ENCODE measurements at places on chromosomes 7 and 10.

- no peak for DNase-seq
Observed at GRCh38 chr7:75920431-75921161, 5.6 kb downstream of the POR start.

GRCh38 chr10:70695241-70696030 is 23.1 kb downstream of the ADAMTS14 start:
- DNase-seq, result no peak

GRCh38 chr7:877312-878232 is 1.2 kb downstream of the GET4 start:
- DNase-seq, result no peak

- no peak for DNase-seq
Observed at GRCh38 chr10:128694851-128695725, 568.9 kb upstream of the MKI67 start.

- no peak for DNase-seq
Observed at GRCh38 chr10:37713132-37713501, 144.3 kb downstream of the ZNF248 start.

- DNase-seq, result no peak
Observed at GRCh38 chr7:137073571-137074325, 205.3 kb downstream of the CHRM2 start.

DNA sequence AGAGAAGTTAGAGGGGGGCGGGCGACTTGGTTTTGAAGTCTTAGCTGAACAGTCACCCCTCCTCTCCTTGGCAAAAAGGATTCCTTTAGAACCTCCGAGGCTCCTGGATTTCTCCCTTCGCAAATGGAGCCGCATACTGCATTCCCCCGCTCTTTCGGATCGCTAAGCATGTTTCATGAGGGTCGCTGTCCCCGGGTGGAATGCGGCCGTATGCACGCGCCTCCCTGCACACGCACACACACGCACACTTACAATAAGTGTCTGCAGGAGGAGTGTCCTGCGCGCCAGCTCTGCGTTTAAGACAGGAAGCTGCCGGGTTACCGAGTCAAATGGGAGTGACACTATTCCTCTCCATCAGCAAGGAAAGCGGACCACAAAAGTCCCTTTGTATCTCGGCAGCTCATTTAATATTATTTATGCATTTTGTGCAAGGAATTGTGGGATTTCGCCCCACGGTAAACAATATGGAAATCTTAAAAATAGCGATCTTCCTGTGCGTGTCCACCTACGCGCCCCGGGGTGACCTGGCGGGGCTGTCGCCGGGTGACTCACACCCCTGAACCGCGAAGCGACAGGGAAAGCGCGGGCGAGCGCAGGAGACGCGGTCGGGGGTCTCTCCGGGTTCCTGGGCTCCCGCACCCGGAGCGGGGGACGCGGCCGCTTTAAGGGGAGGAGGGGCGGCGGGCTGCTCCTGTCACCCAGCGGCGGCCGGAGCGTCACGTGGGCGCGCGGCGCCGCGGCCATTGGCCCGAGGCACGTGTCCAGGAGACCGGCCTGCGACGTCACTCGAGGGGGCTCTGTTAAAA is 988 bp upstream of the EN2 start:
- no peak for DNase-seq

DNA sequence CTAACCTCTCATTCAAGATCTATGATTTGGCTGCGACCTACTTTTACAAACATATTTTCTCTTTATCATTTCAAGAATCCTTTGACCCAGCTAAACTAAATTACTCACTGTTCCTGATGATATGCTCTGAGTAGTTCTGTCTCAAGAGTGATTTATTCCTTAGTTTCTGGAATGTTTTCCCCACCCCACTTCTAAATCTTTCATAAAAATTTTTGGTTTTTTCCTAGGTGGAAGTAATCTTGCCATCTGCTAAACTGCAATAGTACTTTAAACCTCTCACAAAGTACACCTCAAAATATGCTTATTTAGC is 170.8 kb downstream of the DNAJC1 start:
- DNase-seq, result no peak

DNA sequence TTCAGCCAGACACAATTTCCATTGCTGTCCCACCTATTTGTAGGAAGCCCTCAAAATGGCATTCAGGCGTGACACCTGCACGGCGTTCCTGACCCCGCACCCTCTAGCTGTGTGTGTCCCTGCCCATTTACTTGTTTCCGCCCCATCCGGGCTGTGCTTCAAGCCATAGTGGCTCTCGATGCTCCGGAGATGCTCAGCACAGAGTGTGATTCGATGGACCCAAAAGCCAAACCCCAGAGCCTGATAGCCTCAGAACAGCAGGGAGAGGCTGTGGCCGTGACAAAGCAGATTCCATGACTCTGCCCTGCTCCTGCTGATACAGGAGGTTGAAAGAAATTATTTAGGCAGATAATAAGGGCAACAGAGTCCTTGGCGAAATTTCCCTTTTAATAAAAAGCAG is 13.4 kb downstream of the BUD31 start:
- DNase-seq, result no peak

DNA sequence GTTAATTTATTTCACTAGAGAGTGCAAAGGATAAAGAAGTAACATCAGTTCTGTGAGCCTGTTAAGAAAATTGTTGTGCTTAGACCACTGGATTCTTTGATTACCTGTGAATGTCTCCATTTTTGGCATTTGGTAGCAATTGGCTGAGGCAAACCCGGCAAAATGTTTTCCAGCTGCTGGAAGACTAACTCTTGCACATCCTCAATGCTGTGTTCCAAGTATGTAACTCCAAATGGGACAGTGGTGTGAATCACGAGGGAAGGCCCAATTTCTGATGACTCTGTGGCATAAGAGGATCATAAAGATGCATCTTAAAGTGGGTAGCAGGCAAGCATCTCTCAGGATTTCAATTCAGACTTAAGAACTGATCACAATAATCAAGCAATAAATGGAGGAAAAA is 268.8 kb downstream of the RNLS start:
- DNase-seq, result no peak

GRCh38 chr7:140364819-140365218 is 33.5 kb downstream of the SLC37A3 start:
- DNase-seq, result no peak

- DNase-seq, result no peak
Observed at GRCh38 chr10:75508239-75508813, 76.9 kb downstream of the LRMDA start.

DNA sequence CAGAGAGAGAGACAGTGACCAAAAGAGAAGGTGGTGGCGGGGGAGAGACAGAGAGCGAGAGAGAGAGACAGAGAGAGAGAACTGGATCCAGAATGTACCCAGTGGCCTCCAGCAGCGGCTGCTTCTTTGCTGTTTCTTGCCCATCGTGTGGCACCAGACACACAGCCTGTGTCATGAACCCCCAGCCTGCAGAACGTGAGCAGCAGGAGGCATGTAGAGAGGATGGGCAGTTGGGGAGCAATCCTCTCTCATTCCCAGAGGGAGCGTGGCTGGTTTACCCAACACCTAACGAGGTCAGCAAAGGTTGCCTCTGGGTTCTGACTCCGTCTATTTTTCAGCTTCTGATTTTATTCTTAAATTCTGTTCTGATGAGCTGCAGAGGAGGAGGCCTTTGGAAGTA is 168.1 kb downstream of the ADARB2 start:
- no peak for DNase-seq

- DNase-seq, result no peak
Observed at GRCh38 chr7:76304888-76305375, 2.5 kb downstream of the HSPB1 start.

DNA sequence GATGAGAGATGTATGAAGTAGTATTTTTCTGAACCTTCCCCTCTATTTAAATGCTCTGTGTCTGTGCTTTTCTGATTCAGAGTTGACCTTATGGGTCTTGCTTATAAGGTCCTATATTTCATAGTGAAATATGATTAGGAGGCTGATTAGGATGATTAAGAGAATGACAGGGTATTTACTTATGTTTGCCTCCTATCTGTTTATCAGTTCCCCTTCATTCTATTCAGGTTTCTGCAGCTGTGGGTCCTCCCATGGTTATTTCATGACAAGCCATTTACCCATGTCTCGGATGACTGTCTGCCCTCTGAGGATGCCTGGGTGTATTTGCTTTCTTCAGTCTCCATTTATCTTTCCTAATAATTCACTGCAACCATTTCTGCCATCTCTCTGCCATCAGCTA is 16.9 kb downstream of the RPA3 start:
- no peak for DNase-seq

DNA sequence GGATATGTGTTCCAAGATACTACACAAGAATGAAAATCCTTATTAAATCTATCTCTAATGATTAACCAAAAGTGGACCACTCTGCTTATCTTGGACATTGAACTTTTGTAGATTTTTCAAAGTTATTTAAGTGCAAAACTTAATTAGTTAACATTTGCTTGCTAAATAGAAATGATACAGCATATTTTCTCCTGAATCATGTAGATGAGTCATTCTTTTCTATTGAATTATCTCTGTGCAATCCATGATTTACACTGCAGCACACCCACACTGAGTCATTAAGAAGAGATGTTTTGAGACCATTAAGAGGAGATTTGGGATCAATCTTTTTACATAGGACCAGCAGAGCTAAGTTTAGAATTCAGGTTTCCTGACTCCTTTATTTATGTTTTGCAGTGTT is 6.6 kb upstream of the ABCC2 start:
- DNase-seq, result no peak

GRCh38 chr10:60564475-60564874 is 174.8 kb upstream of the ANK3 start:
- no peak for DNase-seq

- no peak for DNase-seq
Observed at GRCh38 chr10:119191881-119192280, 13.3 kb upstream of the PRDX3 start.

- DNase-seq, result no peak
Observed at GRCh38 chr10:127399668-127400067, 149.4 kb upstream of the NPS start.

GRCh38 chr10:124345521-124345920 is 73.2 kb downstream of the OAT start:
- DNase-seq, result no peak

GRCh38 chr7:156829669-156830336 is 63.2 kb downstream of the LMBR1 start:
- DNase-seq, result no peak

- DNase-seq, result no peak
Observed at GRCh38 chr7:94649450-94649849, 6.5 kb downstream of the SGCE start.

DNA sequence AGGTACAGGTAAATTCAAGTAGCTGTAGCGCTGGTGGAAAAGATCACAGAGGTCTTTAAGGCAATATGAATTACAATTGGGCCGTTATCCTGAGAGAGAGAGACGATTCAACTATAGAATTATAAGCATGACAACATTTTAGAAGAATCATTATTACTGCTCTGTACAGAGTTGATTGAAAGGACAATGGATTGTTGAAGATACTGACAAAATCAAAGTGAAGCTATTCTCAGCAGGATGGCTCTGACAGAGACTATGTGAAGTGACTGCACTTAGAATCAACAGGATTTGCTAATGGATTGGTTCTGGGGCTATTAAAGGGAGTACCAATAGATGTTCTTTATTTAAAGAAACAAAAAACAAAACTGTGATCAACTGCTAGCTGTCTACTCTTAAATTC is 634.8 kb upstream of the GRM3 start:
- no peak for DNase-seq

DNA sequence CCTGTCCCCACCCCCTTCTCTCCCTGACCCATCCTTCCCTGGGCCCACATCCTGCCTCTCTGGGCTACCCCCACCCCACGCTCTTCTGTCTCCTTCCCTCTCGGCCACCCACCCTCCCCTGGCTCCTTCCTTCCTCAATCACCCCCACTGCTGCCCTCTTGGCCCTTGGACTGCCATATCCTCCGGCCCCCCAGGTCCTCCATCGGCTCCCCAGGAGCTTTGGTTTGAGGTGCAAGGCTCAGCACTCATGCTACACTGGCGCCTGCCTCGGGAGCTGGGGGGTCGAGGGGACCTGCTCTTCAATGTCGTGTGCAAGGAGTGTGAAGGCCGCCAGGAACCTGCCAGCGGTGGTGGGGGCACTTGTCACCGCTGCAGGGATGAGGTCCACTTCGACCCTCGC is 10.9 kb downstream of the EPHB6 start:
- no peak for DNase-seq

DNA sequence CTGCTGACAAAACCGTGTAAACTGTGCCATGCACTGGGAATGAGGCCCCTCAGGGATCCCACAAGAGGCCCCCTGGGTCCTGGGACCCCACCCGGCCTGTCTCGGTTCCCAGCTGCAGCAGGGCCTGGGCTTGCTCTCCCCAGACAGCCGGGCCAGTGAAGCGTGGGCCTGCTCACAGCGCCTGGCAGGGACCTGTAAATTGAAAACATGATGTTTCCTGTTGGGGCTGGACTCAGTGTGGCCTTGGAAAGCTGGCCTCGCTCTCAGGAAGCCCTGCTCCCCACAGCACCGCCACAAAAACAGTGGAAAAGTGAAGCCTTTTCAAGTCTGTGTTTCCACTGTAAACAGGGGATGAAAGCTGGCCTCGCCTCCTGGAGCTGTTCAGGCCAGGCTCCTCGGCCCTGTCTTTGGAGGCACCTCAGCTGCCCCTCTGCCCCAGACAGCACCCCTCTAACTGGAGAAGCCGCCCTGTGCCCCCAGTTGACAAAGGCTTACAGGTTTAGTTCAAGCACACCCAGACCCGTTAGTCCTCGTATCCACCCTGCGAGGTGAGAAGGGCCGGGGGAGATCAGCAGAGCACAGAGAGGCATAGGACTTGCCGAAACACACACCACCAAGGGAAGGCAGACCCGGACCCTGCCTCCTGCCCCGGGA is 108.3 kb downstream of the ZMIZ1 start:
- DNase-seq, result no peak
